Activated naive CD8-positive, alpha-beta T cell treated with anti-CD3 and anti-CD28 coated beads, Interleukin-2, amount 10 ng/mL, durations not matched to agents 7 days and 5 days (primary cell): ENCODE measurements at places on chromosomes 6 and 20. TPM values are rescaled to one million over a fixed set of nuclear protein-coding genes. Genes with fewer than 3 reads are reported as not detected.

DEFB124 gene
- total RNA-seq, result not detected

NUP43 gene
- total RNA-seq, result 61.2 TPM

AP5S1 gene
- 11.1 TPM for total RNA-seq

POU5F1 gene
- total RNA-seq, result 0.34 TPM

DTNBP1 gene
- 19.3 TPM for total RNA-seq

ZNF451 gene
- total RNA-seq, result 68.2 TPM

PAK5 gene
- not detected for total RNA-seq

CASS4 gene
- 18.7 TPM for total RNA-seq

GGT7 gene
- total RNA-seq, result 19.8 TPM

SRSF12 gene
- total RNA-seq, result not detected

DNA sequence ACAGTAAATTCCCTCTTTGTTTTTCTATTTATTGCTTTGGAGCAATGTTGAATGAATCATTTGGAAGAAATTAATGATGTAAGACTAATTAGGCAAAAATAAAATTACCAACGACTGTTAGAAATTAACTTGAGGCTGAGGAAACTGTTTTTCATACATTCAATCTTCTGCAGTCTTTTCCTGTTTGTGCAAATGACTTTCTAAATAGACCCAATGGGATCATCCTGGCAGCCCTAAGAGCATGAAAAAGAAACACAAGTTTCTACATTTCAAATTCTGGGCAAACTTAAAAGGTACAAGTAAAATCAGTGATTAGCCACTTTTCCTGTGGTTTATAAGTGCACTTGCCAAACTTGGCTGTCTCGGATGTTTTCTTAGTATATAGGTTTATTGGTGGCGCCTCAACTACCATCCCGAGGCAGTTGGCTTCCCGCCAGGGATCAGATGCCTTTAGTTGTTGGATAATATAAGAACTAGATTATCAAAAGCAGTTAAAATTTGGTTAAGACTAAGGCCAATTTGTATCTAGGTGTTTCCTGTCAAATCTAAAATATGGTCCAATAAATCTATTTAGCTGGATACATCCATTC lies 181.2 kb downstream of the ISM1 start:
- DNase-seq, result no peak

- DNase-seq, result no peak
Measured at GRCh38 chr6:46993846-46994245, 48.3 kb downstream of the ADGRF1 start.

- no peak for DNase-seq
Measured at GRCh38 chr6:81682235-81682795, 70.2 kb downstream of the TENT5A start.

DNA sequence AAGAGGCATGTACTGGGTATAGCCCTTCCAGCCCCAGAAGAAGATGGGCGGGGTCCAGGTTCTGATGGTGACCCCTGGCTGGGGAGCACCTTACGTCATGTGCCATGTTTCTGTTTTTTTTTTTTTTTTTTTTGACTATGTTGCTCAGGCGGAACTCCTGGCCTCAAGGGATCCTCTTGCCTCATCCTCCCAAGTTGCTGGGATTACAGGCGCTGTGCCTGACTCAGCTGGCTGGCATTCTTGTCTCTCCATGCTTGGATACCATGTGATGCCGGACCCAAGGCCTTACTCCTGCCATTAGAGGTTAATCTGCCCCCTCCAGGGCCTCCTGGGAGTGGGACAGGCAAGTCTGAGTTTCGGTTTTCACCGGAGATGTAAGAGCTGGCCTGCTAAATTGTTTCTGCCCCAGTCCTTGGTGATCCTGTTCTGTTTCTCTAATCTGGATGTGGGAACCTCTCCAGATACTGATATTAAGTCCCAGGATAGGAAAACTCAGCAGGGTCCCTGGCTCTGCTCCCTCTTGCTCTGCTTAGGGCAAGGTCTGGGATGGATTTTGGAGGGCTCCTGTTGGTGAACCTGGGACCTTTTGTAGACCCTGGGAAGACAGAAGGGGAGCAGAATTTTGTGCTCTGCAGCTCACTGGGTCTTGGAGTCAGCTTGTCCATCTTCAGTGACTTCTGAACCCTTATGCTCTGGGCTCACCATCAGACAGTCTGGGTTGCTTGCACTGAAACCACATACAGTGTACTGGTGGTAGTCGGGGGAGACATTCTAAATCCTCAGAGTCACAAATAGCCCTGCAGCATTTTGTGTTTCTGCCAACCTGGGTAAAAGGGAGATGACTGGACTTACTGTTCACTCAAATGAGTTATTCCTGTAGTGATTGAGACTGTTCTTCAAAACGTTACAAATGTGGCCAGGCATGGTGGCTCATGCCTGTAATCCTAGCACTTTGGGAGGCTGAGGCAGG lies 45.1 kb downstream of the PTK7 start:
- DNase-seq, result no peak

- no peak for DNase-seq
Measured at GRCh38 chr6:69408886-69409285, 387.9 kb downstream of the LMBRD1 start.

- no peak for DNase-seq
Measured at GRCh38 chr6:22302838-22303237, 6.0 kb upstream of the PRL start.

DNA sequence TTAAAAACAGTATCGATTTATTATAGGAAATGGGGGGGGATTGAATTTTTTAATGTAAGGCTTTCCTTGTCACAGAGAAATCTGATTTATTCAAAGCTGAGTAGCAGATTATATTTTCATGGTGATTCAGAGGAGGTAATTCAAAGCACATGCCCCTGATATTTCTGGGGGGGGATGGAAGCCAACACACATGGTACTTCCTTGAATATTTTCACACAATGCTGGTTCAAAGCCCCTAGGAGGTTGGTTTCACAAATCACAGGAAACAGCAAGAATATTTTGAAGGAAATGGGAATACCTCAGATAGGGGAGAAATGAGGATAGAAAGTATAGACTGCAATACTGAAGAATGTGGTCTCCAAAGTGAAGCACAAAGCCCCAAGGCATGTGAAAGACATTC lies 98.8 kb downstream of the RTN4IP1 start:
- no peak for DNase-seq

GRCh38 chr6:74651948-74652842 lies 553.7 kb downstream of the COL12A1 start:
- no peak for DNase-seq

- DNase-seq, result no peak
Measured at GRCh38 chr20:18921291-18921690, 107.7 kb downstream of the SCP2D1 start.

DNA sequence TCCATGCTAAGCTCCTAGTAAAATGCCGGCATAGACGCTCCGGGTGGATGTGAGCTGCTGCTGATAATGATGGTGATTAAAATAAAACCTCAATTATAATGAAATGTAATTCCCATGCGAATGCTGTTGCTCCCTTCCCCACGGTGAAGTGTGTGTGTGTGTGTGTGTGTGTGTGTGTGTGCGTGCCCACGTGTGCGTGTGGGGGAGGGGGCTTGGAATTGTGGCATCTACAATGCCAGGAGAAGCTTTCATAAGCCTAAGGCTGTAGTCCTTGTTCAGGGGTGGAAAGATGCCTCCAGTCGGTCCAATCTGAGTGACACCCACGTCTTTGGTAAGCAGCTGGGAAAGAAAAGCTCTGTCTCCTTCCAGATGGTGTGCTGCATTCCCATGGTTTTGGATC lies 137.9 kb downstream of the CDH26 start:
- no peak for DNase-seq

DNA sequence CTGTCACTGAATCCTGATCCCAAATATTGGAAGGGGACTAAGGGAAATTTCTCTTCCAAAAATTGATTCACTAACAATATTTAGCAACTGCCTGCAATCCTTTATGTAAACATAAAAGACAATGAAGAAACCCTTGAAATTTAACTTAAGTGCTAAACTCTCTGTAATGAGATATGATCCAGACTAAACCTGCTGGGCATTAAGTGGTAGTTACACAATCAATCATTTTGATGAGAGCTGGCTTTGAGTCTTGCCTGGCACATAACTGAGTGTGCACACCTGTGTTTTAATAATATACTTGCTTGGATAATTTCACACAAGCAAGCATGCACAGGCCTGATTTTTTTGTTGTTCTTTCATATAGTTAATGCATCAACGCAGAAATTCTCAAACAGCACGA lies 9.8 kb upstream of the ZFP64 start:
- DNase-seq, result no peak

GRCh38 chr20:3757268-3757667 lies 10.3 kb downstream of the ADISSP start:
- no peak for DNase-seq

GRCh38 chr6:140857739-140858380 lies 1274.9 kb upstream of the GJE1 start:
- DNase-seq, result no peak

GRCh38 chr6:149012040-149012545 lies 265.3 kb downstream of the UST start:
- DNase-seq, result no peak

DNA sequence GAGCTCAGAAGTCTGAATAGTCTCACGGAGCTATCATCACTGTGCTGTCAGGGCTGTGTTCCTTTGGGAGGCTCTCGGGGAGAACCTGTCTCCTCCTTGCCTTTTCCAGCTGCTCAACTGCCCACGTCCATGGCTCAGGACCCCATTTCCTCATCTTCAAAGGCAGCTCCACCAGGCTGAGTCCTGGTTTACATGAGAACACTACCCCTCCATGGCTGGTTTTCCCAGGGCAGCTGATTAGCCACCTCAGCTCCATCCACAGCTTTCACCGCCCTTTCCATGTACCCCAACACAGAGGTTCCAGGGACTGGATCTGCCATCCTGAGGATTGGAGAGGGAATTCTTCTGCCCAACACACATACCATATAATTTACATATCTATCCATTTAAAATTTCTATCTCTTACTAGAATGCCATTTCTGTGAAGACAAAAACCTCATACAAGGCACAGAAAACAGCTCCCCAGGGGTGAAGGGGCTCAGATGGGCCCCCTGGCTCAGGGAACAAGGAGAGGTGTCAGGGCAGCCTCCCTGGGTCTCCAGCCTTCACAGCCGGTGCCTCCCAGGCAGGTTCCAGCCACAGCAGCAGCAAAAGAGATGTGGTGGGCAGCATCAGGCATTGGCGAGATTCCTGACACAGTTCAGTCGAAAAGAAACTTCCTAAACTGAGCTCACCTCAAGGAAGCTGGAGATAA lies 2.2 kb upstream of the RAET1E start:
- DNase-seq, result no peak

GRCh38 chr6:143961886-143962878 lies 45.9 kb downstream of the PLAGL1 start:
- no peak for DNase-seq

DNA sequence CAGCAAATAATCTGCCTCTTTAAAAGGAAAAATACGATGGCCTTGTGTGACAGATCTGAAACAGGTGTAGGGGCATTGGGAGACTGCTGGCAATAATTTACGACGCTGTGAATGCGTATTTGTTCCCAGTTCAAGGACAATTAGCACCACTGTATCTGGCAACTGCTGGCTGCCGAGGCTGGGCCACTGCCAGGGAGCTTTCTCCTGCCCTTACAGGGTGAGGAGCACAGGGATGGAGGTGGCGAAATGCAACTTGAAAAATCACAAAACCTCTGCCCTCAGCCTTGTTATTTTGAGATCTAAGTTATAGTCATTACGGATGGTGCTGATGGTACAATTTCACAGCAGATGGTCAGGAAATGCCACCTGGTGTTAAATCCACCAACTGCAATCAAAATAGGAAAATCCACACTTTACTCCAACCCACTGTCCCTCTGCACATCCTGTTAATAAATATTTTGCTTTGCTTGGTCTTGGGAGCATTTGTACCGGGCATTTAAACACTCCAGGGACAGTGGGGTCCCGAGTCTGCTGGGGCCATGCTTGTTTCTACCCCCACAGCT lies 6.4 kb downstream of the MYLK4 start:
- DNase-seq, result no peak

DNA sequence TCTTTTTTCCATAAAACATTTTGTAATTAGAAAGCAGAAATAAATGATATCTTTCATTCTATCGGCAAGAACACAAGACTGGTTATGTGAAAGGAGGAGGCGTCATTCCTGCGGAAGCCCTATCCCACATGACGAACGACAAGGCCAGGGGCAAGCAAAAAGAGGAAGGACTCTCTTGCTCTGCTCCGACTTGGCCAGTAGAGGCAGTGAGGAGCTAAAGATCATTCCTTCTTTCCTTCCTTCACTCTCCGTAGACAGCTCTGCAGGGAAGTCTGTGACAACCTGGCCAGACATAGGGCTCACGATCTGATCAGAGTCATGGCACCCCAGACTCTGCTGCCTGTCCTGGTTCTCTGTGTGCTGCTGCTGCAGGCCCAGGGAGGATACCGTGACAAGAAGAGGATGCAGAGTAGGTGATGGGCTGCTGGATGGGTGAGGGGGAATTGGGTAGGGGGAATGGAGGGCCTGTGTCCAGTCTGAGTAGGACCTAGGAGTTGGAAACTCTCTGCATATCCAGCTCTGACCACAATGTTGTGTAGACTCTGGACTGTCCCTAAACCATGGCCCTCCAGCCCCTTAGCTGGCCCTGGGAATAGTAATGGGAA lies at the start of gene WFDC10A:
Gene WFDC10A (plus strand): TSS at position 244 of the 605 bp plus-strand sequence. CDS start 75 bp downstream, at position 319.
- no peak for DNase-seq

DNA sequence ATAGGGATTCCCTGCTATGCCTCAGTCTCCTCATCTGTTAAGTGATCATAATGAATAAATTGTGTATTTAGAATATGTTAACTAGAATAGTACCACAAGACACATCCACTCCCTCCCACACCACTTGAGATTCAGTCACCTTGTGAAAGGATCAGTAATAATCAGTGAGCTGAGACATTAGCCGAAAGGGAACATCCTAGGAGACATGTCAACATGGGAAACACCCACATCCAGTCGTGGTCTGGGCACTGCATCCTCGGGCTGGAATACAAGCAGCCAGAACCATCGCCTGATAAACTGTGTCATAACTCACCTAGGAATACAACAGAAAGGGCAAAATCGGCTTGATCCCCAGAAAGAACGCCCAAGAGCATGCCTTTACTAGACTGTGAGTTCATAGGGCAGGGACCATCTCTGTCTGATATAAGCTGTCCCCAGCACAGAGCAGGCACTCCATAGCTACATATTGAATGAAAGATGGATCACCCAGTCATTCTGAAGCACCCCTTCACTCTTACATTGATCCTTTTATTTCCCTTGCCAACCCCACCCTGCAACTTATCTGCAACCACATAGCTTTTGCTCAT lies 23.9 kb downstream of the RIPOR2 start:
- no peak for DNase-seq
